Activated T-helper 1 cell treated with anti-CD3 and anti-CD28 coated beads, Interleukin-12 subunit alpha, Interleukin-12 subunit beta, Interleukin-2, Interleukin-4 antibody, amounts not matched to agents 30 ng/mL and 10 ng/mL and 1 ng/mL, durations not matched to agents 14 hours and 24 hours and 36 hours (primary cell): ENCODE measurements at places on chromosomes 7 and 10. TPM values are rescaled to one million over a fixed set of nuclear protein-coding genes. Genes with fewer than 3 reads are reported as not detected.

GRCh38 chr10:67612577-67613537, 83.1 kb downstream of the CTNNA3 start:
- H3K27me3 ChIP-seq: peaks cover 9% of the 10 kb centered on the region
- H3K4me1 ChIP-seq: peaks cover 23% of the 10 kb centered on the region
- peak overlapping the region; percentile 49 for H3K27ac ChIP-seq
- peaks cover 2% of the 10 kb centered on the region for H3K36me3 ChIP-seq

Gene CYP3A4
- total RNA-seq: not detected in 2 replicates

DNA sequence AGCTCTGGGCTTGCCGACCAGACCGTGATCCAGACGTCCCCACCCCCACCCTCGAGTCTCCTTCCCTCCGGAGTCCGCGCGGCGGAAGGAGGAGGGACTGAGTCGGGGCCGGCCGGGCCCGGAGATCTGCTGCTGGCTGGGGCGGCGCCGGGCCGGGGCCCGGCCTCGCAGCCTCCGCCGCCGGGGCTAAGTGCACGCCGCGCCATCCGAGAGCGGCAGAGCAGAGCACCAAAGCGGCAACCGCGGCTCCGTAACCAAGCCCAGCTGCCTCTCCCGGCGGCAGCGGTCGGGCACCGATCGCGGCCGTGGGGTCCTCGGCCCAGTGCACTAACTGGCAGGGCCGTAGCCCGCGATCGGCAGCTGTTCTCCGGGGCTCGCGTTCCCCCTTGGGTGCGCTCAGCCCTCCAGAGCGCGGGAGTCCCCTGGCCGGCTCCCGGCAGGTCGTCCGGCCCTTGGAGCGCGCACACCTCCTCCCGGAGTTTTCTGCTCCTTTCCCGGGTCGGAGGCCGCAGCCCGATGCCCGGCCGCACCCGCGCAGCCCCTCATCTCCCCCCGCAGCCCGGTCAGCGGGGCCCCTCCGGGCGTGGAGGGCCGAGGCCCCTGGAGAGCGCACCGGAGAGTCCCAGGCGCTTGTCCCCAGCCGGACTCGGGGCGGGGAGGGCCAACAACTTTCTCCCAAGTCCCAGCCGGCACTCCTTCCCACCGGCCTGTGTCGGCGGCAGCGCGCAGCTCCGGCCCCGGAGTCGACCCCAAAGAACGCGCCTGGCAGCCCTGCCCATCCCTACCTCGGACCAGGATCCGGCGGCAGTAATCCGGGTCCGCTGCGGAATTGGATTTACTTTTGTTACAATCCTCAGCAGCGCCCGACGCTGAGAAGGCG, 799 bp downstream of the VAX1 start:
- peak overlapping the region; percentile 79 for H3K27ac ChIP-seq
- H3K36me3 ChIP-seq: peaks cover under 1% of the 10 kb centered on the region
- H3K4me3 ChIP-seq: no peak overlapping the region
- peaks cover 68% of the 10 kb centered on the region for H3K27me3 ChIP-seq
- no peak for DNase-seq
- H3K4me1 ChIP-seq: no peaks in the 10 kb centered on the region

- DNase-seq: no peak
- H3K4me3 ChIP-seq: no peak overlapping the region
- H3K36me3 ChIP-seq: no peaks in the 10 kb centered on the region
- peaks cover 42% of the 10 kb centered on the region for H3K4me1 ChIP-seq
- H3K27me3 ChIP-seq: peaks cover 28% of the 10 kb centered on the region
These were observed 1.5 kb downstream of the IL6 start for GRCh38 chr7:22728401-22729029.

DNA sequence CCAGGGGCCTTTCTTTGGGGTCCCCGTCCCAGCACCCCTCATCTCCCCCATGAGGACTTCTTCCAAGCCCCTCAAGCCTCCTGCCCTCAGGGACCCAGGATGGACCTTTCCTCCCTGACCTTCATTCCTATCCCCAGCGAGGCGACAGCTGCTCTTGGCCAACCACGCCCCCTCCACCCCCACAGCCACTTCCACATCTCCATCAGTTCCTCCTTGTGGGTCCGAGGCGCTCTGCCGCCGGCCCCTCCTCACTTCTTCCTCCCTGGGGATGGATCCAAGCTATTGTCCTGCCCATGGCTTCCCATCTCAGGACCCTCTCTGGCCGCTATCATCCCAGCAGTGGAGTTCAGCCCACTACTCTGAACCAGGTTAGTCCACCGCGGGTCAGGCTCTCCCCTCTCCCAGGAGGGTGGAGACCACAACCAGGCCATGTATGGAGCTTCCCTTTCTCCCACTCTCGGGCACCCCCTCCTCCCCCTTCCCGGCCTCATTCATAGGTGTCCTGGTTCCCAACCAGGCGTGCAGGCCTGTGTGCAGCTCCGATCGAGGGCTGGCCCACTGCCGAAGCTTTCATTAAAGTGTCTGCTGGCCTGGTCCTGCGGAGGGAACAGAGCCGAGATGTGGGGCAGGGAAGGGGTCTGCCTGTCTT, 1.7 kb upstream of the SH2B2 start:
- H3K4me3 ChIP-seq: peak overlapping the region; percentile 70
- no peaks in the 10 kb centered on the region for H3K36me3 ChIP-seq
- peaks cover 28% of the 10 kb centered on the region for H3K27me3 ChIP-seq
- H3K4me1 ChIP-seq: peaks cover 20% of the 10 kb centered on the region
- no peak overlapping the region for H3K27ac ChIP-seq

Gene HOXA10
- total RNA-seq: not detected in 2 replicates

Gene CPXM2
- total RNA-seq: not detected in 2 replicates

Gene ASNS
- 71.1 and 79.6 TPM in 2 replicates for total RNA-seq

GRCh38 chr7:28806841-28807240, 151.3 kb downstream of the TRIL start:
- H3K36me3 ChIP-seq: no peaks in the 10 kb centered on the region
- H3K27ac ChIP-seq: no peak overlapping the region
- H3K4me3 ChIP-seq: no peak overlapping the region
- no peaks in the 10 kb centered on the region for H3K27me3 ChIP-seq
- no peaks in the 10 kb centered on the region for H3K4me1 ChIP-seq

DNA sequence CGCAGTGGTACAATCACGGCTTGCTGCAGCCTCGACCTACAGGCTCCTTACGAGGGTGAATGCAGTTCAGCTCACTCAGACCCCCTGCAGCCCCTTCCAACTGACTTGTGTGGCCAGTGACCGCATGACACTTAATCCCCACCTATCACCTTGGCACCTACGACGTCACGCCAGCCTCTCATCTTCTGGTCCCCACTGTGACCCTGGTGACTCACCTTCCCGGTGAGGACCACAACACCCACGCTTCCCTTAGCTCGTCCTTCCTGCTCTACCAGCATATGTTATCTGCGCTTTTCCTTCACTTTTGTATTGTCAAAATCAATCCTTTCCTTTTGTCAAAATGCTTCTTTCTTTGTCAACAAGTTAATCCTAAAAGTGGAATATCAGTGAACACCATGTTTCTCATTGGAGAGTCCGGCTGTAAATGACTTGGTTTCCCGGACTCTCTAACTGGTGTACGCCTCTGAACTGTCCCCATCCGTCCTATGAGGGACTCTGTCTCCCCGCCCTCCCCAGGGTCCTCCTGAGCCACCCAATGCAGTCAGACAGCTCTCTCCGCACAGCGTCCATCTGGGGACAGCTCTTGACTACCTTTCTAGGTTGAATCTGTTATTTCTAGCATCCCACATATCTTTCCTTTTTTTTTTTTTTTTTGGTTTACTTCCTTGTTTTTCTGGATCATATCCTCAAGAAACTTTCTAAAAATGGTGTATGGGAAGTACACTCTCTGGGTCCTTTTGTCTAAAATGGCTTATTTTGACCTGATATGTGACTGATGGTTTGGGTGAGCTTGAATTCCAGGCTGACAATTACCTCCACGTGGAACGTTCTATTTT, 37.3 kb downstream of the CFAP46 start:
- peaks cover 9% of the 10 kb centered on the region for H3K4me1 ChIP-seq
- no peak overlapping the region for H3K4me3 ChIP-seq
- no peak overlapping the region for H3K27ac ChIP-seq
- H3K27me3 ChIP-seq: peaks cover 6% of the 10 kb centered on the region

- no peak for DNase-seq
- H3K4me1 ChIP-seq: peaks cover 8% of the 10 kb centered on the region
- no peak overlapping the region for H3K4me3 ChIP-seq
- H3K27ac ChIP-seq: no peak overlapping the region
- H3K36me3 ChIP-seq: no peaks in the 10 kb centered on the region
These were observed 13.2 kb upstream of the MALSU1 start for GRCh38 chr7:23285657-23286646.

- no peaks in the 10 kb centered on the region for H3K27me3 ChIP-seq
- H3K4me1 ChIP-seq: no peaks in the 10 kb centered on the region
- no peaks in the 10 kb centered on the region for H3K36me3 ChIP-seq
- DNase-seq: no peak
- H3K27ac ChIP-seq: no peak overlapping the region
These were observed 65.2 kb downstream of the COL13A1 start for GRCh38 chr10:69866688-69867461.

GRCh38 chr10:22630234-22631174, 83.9 kb downstream of the PIP4K2A start:
- no peak for DNase-seq
- peaks cover 94% of the 10 kb centered on the region for H3K4me1 ChIP-seq
- peak overlapping the region; percentile 74 for H3K4me3 ChIP-seq
- H3K36me3 ChIP-seq: peaks cover 14% of the 10 kb centered on the region

GRCh38 chr10:60894786-60895185, 49.2 kb downstream of the RHOBTB1 start:
- no peak overlapping the region for H3K27ac ChIP-seq
- peaks cover 16% of the 10 kb centered on the region for H3K27me3 ChIP-seq
- no peak for DNase-seq

DNA sequence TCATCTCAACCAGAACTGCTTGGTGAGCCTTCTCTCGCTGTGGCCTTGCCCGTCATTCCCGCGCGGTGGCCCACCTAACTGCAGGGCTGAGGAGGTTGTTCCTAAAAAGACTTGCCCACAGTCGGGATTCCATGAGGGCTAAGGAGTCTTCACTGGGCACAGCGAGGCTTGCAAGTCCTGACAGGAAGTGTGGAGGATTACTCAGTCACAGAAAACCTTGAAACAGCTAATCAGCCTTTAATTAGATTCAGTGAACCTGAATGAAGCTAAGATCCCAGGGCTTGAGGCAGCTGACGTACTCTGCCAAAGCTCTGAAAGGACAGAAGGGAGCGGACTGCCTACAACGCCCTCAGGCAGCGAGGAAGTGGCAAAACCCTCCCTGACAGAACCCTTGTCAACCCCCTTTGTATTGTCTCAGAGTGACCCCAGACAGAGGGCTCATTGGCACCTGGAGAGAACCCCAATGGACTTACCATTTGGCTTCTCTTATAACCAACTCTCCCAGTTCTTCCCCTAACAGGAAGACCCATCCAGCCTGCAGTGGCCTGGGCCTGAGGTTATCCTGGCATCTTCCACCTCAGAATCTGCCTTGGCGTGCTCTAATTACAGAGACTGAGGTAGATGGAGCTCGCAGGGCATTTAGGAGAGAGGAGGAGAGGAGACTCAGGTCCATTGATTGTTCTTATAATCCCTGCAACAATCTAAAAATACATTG, 2.5 kb upstream of the LAMB4 start:
- H3K27me3 ChIP-seq: peaks cover 28% of the 10 kb centered on the region
- H3K36me3 ChIP-seq: peaks cover 3% of the 10 kb centered on the region
- no peak for DNase-seq
- peaks cover 24% of the 10 kb centered on the region for H3K4me1 ChIP-seq

Gene TMEM273
- 16.2 and 16.7 TPM in 2 replicates for total RNA-seq

DNA sequence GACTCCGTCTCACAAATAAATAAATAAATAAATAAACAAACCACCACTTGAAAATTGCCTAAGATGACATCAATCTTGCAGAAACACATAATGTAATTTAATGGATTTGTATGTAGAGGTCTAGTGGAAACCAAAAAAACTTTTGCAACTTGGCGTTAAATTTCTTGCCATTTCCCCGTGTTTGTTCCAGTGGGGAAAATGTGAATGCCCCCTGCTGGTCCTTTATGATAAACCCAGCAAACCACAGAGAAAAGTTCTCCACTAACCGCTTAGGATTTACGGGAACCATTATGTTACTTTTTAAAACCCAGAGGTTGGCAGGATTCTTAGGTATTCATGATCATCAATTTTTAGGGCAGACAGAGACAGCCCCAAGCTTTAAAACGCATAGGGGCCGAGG, 32.5 kb downstream of the LAMB4 start:
- H3K36me3 ChIP-seq: no peaks in the 10 kb centered on the region
- H3K4me3 ChIP-seq: no peak overlapping the region
- H3K4me1 ChIP-seq: no peaks in the 10 kb centered on the region
- DNase-seq: no peak

Gene LIPF
- total RNA-seq: not detected in 2 replicates

- H3K27ac ChIP-seq: no peak overlapping the region
- no peak for DNase-seq
- H3K36me3 ChIP-seq: no peaks in the 10 kb centered on the region
- no peaks in the 10 kb centered on the region for H3K27me3 ChIP-seq
- H3K4me3 ChIP-seq: no peak overlapping the region
These were observed 217.6 kb downstream of the PCLO start for GRCh38 chr7:82945056-82945455.

DNA sequence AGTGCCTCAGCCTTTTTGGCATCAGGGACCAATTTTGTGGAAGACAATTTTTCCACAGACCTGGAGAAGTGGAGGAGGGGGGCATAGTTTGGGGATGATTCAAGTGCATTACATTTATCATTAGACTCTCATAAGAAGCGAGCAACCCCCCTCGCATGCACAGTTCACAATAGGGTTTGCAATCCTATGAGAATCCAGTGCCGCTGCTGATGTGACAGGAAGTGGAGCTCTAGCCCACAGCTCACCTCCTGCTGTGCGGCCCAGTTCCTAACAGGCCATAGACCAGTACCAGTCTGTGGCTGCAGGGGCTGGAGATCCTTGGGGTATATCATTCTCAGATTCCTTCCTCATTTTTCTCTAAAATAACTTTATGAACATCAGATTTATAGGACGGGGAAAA, 50.8 kb downstream of the ATAD1 start:
- no peak overlapping the region for H3K27ac ChIP-seq
- no peaks in the 10 kb centered on the region for H3K27me3 ChIP-seq
- DNase-seq: no peak
- H3K4me3 ChIP-seq: no peak overlapping the region
- peaks cover 2% of the 10 kb centered on the region for H3K4me1 ChIP-seq

DNA sequence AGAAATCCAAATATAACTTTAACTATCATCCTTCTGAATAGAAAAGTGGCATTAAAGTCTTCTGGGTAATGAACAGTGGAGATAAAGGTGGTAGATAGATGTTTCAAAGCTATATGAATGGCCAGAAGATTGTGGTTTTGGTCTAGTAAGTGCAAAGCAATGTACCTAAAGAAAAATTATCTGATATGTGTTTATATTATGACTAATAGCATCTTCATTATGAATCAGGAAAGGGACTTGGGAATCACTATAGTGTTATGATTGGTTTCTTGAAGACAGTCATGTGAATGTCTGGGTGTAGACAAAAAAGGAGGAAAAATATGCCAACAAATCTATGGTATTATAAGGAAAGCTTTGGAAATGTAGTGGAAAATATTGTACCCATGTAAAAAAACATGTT, 3.0 kb downstream of the ZNF518A start:
- peaks cover 7% of the 10 kb centered on the region for H3K27me3 ChIP-seq
- H3K36me3 ChIP-seq: peaks cover 47% of the 10 kb centered on the region
- DNase-seq: no peak
- H3K27ac ChIP-seq: no peak overlapping the region
- H3K4me3 ChIP-seq: no peak overlapping the region
- H3K4me1 ChIP-seq: peaks cover 59% of the 10 kb centered on the region

- no peak for DNase-seq
- no peak overlapping the region for H3K27ac ChIP-seq
- H3K36me3 ChIP-seq: peaks cover 11% of the 10 kb centered on the region
- H3K27me3 ChIP-seq: peaks cover 8% of the 10 kb centered on the region
- H3K4me1 ChIP-seq: no peaks in the 10 kb centered on the region
These were observed 7.3 kb downstream of the DPYSL4 start for GRCh38 chr10:132193907-132194552.

GRCh38 chr10:131264110-131264788, 47.3 kb downstream of the TCERG1L start:
- no peak overlapping the region for H3K4me3 ChIP-seq
- no peaks in the 10 kb centered on the region for H3K4me1 ChIP-seq
- no peaks in the 10 kb centered on the region for H3K27me3 ChIP-seq
- H3K27ac ChIP-seq: no peak overlapping the region
- H3K36me3 ChIP-seq: no peaks in the 10 kb centered on the region
